ENCODE measurements at places on chromosomes 13 and 19. TPM values are rescaled to one million over a fixed set of nuclear protein-coding genes. Genes with fewer than 3 reads are reported as not detected.
A peak's percentile ranks its signal among the peaks of the same experiment; 100 is the strongest.

CCDC70 gene
- not detected for total RNA-seq

ZNF345 gene
- total RNA-seq: 7.1 TPM

LRRC4B gene
- total RNA-seq: not detected

DNA sequence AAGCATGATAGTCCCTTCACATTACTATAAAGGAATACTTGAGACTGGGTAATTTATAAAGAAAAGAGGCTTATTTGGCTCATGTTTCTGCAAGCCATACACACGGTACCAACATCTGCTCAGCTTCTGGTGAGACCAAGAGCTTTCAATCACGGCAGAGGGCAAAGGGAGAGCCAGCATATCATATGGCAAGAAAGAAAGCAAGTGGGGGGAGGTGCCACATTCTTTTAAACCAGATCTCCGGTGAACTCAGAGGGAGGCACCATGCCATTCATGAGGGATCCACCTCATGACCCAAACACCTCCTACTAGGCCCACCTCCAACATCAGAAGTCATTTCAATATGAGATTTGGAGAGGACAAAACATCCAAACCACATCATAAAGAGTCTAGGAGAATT, 20.3 kb downstream of the XPO4 start:
- DNase-seq: no peak

- no peak for DNase-seq
Observed at GRCh38 chr13:47413112-47413511, 516.3 kb upstream of the HTR2A start.

DNA sequence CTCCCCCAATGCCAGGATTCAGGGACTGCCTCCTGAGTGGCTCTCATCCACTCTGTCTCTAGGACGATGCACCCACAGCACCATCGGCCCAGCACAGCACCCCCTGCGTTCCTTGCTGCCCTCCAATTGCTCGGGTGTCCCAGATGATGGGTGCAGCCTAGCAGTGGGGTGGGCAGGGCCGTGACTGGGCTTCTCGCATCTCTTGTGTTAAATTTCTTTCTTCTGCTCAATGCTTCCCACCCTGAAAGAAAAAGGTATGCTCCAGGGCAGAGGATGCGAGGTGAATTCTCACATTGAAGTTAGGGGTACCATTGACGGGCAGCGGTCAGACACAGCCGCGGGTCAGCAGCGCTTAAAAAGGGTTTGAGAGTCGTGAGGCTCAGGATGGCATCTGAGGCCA, 232.4 kb upstream of the SGCG start:
- no peak for DNase-seq

DNA sequence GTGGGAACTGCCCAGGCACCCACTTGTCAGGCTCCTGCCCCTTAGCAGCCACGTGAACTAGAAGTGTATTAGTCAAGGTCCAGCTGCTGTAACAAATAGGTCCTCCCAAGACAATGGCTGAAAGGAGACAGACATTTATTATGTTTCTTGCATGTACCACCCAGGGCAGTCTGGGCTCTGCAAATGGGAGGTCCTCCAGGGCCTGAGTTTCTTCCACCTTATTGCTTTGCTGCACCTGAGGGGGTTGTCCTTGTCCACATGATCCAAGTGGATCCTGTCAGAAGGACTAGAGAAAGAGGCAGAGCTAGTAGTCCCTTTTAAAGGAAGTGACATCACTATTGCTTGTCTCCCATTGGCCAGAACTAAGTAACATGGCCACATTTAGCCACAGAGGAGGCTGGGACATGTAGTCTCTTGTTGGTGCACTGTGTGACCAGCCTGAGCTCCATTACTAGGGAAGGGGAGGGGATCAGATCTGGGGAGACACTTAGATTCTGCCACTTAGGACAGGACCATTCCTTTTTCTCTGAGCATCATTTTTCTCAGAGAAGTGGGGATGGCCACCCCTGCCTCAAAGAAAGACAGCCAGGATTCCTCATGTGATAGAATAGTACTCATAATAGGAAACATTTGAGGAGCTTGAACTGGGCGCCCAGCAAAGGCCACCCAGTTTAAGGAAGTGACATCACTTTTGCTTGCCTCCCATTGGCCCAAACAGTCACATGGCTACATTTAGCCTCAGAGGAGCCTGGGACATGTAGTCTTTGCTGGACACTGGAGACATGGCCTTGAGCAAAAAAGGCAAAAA, 15.1 kb downstream of the CC2D1A start:
- DNase-seq: peak; percentile 25

Data from natural killer cell (primary cell).